Caco-2 (cell line): ENCODE measurements at places on chromosomes 4 and X. TPM values are rescaled to one million over a fixed set of nuclear protein-coding genes. Genes with fewer than 3 reads are reported as not detected.

SNCA gene
- 5.7 and 8.4 TPM in 2 replicates for total RNA-seq

DCAF4L1 gene
- total RNA-seq, result 0.23 and 0.36 TPM in 2 replicates

MAGEC3 gene
- total RNA-seq, result not detected in 2 replicates

DUSP9 gene
- total RNA-seq, result 9.0 and 12.0 TPM in 2 replicates

ENOX2 gene
- total RNA-seq, result 7.0 and 11.4 TPM in 2 replicates

PAK3 gene
- not detected in 2 replicates for total RNA-seq

HPSE gene
- total RNA-seq, result 3.1 and 3.9 TPM in 2 replicates
